Mesenchymal stem cell (in vitro differentiated cells and primary cell): ENCODE measurements at places on chromosomes 7 and 10.

- DNase-seq, result peak; percentile 76
These were observed 53.8 kb downstream of the ARL5B start for GRCh38 chr10:18713077-18713476.

DNA sequence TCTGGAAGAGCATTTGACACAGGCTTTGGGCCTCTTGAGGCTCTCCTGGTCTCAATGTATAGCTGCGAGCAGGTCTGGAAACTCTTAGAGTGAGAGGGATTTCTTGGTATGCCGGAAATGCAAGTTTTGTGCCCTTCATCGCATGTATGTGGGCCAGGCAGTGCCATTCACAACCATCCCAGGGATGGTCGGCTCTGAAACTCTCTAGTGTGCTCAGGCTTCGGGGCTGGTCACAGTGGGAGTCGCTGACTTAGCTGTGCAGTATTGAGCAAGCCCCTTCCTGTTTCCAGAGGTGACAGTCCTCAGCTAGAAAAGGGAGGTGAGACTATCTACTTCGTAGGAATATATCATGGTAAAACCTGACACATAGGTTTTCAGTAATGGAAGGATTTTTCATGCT lies 2.0 kb upstream of the AOAH start:
- DNase-seq, result no peak

- DNase-seq, result no peak
These were observed 1579.4 kb upstream of the LRRTM3 start for GRCh38 chr10:65346466-65346865.

- peak; percentile 92 for DNase-seq
These were observed 93.4 kb downstream of the AVL9 start for GRCh38 chr7:32588657-32589056.

- no peak for DNase-seq
These were observed 71.3 kb downstream of the PAX2 start for GRCh38 chr10:100816671-100817070.
